Activated naive CD4-positive, alpha-beta T cell treated with anti-CD3 and anti-CD28 coated beads for 36 hours (primary cell): ENCODE measurements at places on chromosomes 12 and 14. TPM values are rescaled to one million over a fixed set of nuclear protein-coding genes. Genes with fewer than 3 reads are reported as not detected.

CLEC4C gene
- not detected for total RNA-seq

ITGB7 gene
- 32.5 TPM for total RNA-seq

GLI1 gene
- not detected for total RNA-seq

TCL1B gene
- total RNA-seq, result not detected

RIC8B gene
- 8.1 TPM for total RNA-seq

PLEKHA5 gene
- total RNA-seq, result 0.81 TPM

DNA sequence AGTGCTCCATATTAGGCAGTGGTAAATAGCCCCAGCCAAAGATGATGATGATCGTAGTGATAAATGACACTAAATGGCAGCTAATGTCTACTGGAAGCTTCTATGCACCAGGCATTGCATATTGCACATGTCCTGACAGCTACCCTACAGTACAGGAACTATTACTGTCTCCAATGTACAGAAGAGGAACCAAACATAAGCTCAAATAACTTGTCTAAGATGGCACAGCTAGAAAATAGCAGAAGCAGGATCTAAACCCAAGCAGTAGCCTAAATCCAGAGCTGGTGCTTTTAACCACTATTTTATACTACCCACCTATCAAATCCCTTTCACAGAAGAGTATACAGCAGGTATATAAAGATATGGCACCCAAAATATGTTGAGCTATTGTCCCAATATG, 28.9 kb downstream of the ESR2 start:
- H3K36me3 ChIP-seq, result no peaks in the 10 kb centered on the region
- no peak overlapping the region for H3K4me3 ChIP-seq
- no peaks in the 10 kb centered on the region for H3K27me3 ChIP-seq
- no peak for DNase-seq

DNA sequence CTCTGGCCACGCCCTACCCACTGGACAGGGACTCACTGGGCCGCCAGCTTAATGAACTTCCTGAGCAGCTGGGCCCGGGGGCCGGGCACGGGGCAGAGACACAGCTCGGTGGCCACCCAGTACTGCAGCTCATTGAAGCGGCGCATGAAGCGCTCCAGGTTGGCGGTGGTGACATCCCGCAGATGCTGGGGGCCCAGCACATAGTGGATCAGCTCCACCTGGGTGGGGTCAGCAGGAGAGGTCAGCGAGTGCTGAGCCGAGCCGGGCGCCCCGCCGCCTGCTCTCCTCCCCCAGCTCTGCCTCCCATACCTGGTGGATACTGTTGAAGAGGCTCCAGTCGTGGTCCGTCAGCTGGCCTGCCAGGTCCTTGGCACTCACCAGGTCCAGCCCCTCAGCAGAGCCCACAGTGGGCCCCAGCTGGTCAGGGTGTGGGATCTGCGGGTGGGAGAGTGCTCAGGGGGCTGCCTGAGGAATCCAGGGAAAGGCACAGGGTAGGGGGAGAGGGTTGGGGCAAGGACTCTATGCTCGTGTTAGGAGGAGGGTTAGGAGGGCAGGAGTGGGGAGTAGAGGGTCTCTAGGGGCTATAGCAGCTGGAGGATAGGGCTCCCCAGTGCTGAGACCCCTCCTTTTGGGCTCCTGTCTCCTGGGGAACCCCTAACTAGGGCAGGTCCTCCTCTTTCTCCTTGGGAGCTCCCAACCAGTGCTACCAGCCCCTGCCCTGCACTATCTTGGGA, 15.5 kb upstream of the ENDOU start:
- H3K4me3 ChIP-seq, result no peak overlapping the region
- H3K4me1 ChIP-seq, result peaks cover 19% of the 10 kb centered on the region
- no peaks in the 10 kb centered on the region for H3K36me3 ChIP-seq
- no peak for DNase-seq

- H3K27me3 ChIP-seq, result no peaks in the 10 kb centered on the region
- no peaks in the 10 kb centered on the region for H3K36me3 ChIP-seq
- H3K4me3 ChIP-seq, result no peak within 1 kb of the TSS
- DNase-seq, result no peak
These were observed at the start of gene VWF for GRCh38 chr12:6124411-6125309. Gene VWF (minus strand): TSS chr12:6124670. CDS start chr12:6123196, 1,474 bp downstream.

GRCh38 chr12:102964872-102965271, 7.4 kb downstream of the ASCL1 start:
- peaks cover 79% of the 10 kb centered on the region for H3K27me3 ChIP-seq
- peaks cover 19% of the 10 kb centered on the region for H3K4me1 ChIP-seq
- H3K4me3 ChIP-seq, result peak overlapping the region; percentile 70

- H3K27me3 ChIP-seq, result peaks cover 21% of the 10 kb centered on the region
- no peaks in the 10 kb centered on the region for H3K36me3 ChIP-seq
- H3K27ac ChIP-seq, result no peak overlapping the region
- H3K4me1 ChIP-seq, result peaks cover 9% of the 10 kb centered on the region
- H3K4me3 ChIP-seq, result no peak overlapping the region
These were observed 83.4 kb downstream of the TMX1 start for GRCh38 chr14:51323492-51323891.

- no peaks in the 10 kb centered on the region for H3K36me3 ChIP-seq
- no peaks in the 10 kb centered on the region for H3K27me3 ChIP-seq
- no peaks in the 10 kb centered on the region for H3K4me1 ChIP-seq
These were observed 344.2 kb upstream of the E2F7 start for GRCh38 chr12:77409551-77409950.

GRCh38 chr12:11884706-11885105, 186.0 kb upstream of the BCL2L14 start:
- H3K36me3 ChIP-seq, result peaks cover 75% of the 10 kb centered on the region
- no peak overlapping the region for H3K27ac ChIP-seq
- peaks cover 13% of the 10 kb centered on the region for H3K4me1 ChIP-seq
- no peak overlapping the region for H3K4me3 ChIP-seq

DNA sequence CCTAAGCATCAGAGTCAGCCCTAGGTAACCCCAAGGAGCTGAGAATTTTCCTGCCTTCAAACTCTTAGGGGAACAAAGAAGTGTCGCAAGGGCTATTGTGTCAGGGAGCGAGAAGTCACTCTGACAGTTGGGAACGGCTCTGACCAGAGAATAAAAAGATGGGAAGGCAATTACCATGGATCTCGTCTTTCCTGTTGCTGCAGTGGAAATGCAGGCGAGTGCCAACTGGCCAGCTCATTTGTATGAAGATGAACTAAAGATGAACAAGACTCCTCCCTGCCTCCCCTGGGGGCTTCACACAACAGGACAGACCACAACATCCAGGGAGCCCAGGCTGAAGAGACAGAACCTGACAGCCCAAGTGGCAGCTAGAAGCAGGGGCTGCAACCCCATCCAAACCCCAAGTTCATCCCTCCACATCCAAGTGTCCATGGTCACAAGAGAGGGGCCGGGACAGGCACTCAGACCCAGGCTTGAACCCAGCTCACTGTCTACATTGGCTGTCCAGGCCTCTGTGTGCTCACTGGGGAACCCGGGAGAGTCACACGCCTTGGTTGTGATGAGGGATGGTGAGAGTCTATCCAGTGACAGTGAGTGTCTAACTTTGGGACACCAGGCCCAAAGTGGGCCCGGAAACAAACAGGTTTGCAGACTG, 322.4 kb downstream of the BCL11B start:
- no peak overlapping the region for H3K27ac ChIP-seq
- H3K4me1 ChIP-seq, result peaks cover 18% of the 10 kb centered on the region
- DNase-seq, result no peak
- H3K27me3 ChIP-seq, result no peaks in the 10 kb centered on the region
- no peak overlapping the region for H3K4me3 ChIP-seq

GRCh38 chr12:47753021-47754001, 5.4 kb downstream of the RAPGEF3 start:
- H3K27me3 ChIP-seq, result no peaks in the 10 kb centered on the region
- no peaks in the 10 kb centered on the region for H3K36me3 ChIP-seq
- no peak overlapping the region for H3K27ac ChIP-seq
- peaks cover 21% of the 10 kb centered on the region for H3K4me1 ChIP-seq
- DNase-seq, result no peak
- H3K4me3 ChIP-seq, result no peak overlapping the region

DNA sequence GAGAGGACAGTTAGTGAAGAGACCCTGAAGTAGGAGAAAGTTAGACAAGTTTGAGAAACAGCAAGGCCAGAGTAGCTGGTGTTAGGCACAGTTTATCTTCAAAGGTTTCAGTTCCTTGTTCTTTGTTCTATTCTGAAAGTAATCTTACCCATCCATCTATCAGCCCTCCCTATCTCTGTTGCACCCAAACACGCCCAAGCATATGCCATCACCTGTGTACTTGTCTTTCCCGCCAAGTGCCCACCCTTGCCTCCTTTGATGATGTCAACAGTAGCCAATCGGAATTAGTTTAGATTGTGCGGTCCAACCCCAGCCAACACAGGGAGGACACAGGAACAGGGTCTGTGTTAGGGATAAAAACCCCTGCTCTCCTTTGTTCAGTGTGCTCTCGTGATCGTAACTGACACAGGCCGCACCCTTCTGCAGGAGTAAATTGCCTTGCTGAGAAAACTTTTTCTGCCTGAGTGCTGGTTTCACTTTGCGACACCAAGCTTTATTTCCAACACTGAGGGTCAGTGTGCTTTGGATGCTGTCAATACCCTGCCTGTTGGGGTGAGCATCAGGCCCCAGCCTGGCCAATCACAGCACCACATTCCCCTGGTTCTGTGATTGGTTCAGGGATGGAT, 4.7 kb upstream of the TMEM229B start:
- H3K36me3 ChIP-seq, result peaks cover 7% of the 10 kb centered on the region
- H3K4me1 ChIP-seq, result peaks cover 22% of the 10 kb centered on the region
- H3K4me3 ChIP-seq, result no peak overlapping the region
- no peak overlapping the region for H3K27ac ChIP-seq

DNA sequence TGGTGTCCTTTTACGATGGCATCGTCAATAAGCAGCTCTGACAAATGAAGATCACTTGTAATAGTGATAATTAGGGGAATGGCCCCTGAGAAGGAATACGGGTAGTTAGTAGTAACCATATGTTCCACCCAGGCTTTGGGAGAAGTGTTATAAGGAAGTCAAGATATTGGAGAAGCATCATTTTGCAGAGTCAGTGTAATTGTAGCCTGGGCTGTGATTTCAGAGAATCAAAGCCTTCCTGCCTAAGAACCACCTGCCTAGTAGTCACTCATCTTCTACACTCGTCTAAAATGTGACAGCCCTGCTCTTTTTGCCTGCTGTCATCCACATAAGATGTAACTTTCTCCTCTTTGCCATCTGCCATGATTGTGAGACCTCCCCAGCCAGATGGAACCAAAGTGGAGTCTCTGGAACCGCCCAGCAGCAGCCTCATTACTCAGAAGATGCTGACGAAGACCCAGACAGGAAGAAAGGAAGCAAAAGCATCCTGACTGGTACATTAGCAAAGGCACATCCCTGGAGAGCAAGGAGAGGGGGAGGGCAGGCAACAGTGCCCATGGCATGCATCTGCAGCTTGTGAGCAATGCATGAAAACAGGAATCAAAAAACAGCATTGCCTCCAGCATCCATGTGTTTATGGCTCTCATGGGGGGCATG, 12.6 kb upstream of the EDDM3A start:
- H3K36me3 ChIP-seq, result no peaks in the 10 kb centered on the region
- DNase-seq, result no peak
- no peaks in the 10 kb centered on the region for H3K4me1 ChIP-seq

- peaks cover 3% of the 10 kb centered on the region for H3K4me1 ChIP-seq
- no peaks in the 10 kb centered on the region for H3K36me3 ChIP-seq
- H3K4me3 ChIP-seq, result no peak overlapping the region
- no peak overlapping the region for H3K27ac ChIP-seq
- peak; percentile 25 for DNase-seq
These were observed 242.0 kb upstream of the MDGA2 start for GRCh38 chr14:47917344-47917954.

GRCh38 chr14:24883576-24883975, 166.4 kb downstream of the STXBP6 start:
- no peak overlapping the region for H3K27ac ChIP-seq
- no peak for DNase-seq
- H3K4me3 ChIP-seq, result no peak overlapping the region
- H3K36me3 ChIP-seq, result no peaks in the 10 kb centered on the region
- no peaks in the 10 kb centered on the region for H3K4me1 ChIP-seq

DNA sequence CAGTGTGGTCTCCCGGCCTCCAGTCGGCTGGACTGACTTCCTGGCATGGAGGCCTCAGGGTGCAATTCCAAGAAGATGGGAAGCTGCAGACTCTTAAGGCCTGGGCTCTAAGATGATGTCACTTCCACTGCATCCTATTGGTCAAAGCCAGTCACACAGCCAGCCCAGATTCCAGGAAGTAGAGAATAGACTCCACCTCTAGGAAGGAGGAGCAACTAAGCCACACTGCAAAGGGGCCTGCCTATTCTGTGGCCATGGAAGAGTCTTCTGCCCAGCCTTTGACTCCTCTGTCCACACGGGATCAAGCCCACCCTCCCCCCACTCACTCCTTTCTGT, 103.9 kb upstream of the RFLNA start:
- no peaks in the 10 kb centered on the region for H3K4me1 ChIP-seq
- H3K4me3 ChIP-seq, result no peak overlapping the region
- H3K27ac ChIP-seq, result no peak overlapping the region
- H3K36me3 ChIP-seq, result no peaks in the 10 kb centered on the region

GRCh38 chr14:73610687-73611086, 1.6 kb upstream of the ACOT6 start:
- no peaks in the 10 kb centered on the region for H3K27me3 ChIP-seq
- H3K4me3 ChIP-seq, result no peak overlapping the region
- H3K27ac ChIP-seq, result no peak overlapping the region
- DNase-seq, result no peak

GRCh38 chr14:28772613-28773012, 6.0 kb downstream of the FOXG1 start:
- no peak overlapping the region for H3K27ac ChIP-seq
- peaks cover 12% of the 10 kb centered on the region for H3K36me3 ChIP-seq
- peaks cover 76% of the 10 kb centered on the region for H3K27me3 ChIP-seq
- no peak overlapping the region for H3K4me3 ChIP-seq
- peaks cover 12% of the 10 kb centered on the region for H3K4me1 ChIP-seq

GRCh38 chr14:68074765-68075381, 255.3 kb downstream of the RAD51B start:
- no peak for DNase-seq
- no peaks in the 10 kb centered on the region for H3K27me3 ChIP-seq
- H3K4me1 ChIP-seq, result no peaks in the 10 kb centered on the region
- H3K4me3 ChIP-seq, result no peak overlapping the region
- peaks cover 7% of the 10 kb centered on the region for H3K36me3 ChIP-seq
- H3K27ac ChIP-seq, result no peak overlapping the region
